Purkinje cell (primary cell): ENCODE measurements at places on chromosomes 13 and 19. TPM values are rescaled to one million over a fixed set of nuclear protein-coding genes. Genes with fewer than 3 reads are reported as not detected.

GAPDHS gene
- polyA plus RNA-seq: not detected in 2 replicates

CYP4F12 gene
- polyA plus RNA-seq: not detected in 2 replicates

LILRA1 gene
- not detected in 2 replicates for polyA plus RNA-seq

C5AR2 gene
- polyA plus RNA-seq: not detected in 2 replicates

WDR87 gene
- not detected in 2 replicates for polyA plus RNA-seq

NXNL1 gene
- polyA plus RNA-seq: not detected in 2 replicates

SLC1A6 gene
- 292 and 494 TPM in 2 replicates for polyA plus RNA-seq

MUC16 gene
- polyA plus RNA-seq: 0.11 and 0.15 TPM in 2 replicates

ZNF682 gene
- 23.3 and 31.9 TPM in 2 replicates for polyA plus RNA-seq

C19orf67 gene
- polyA plus RNA-seq: not detected in 2 replicates

C19orf81 gene
- polyA plus RNA-seq: not detected in 2 replicates

MED26 gene
- polyA plus RNA-seq: 1.3 and 1.5 TPM in 2 replicates

POLRMT gene
- 29.3 and 57.2 TPM in 2 replicates for polyA plus RNA-seq

ZNF486 gene
- polyA plus RNA-seq: 0.28 and 3.4 TPM in 2 replicates

LENG8 gene
- polyA plus RNA-seq: 3.1 and 4.7 TPM in 2 replicates

MBD3L2 gene
- not detected in 2 replicates for polyA plus RNA-seq

AMER2 gene
- 11.0 and 15.7 TPM in 2 replicates for polyA plus RNA-seq

F7 gene
- 1.3 and 1.4 TPM in 2 replicates for polyA plus RNA-seq

ZNF28 gene
- 4.6 and 6.3 TPM in 2 replicates for polyA plus RNA-seq

HDGFL2 gene
- 1.7 and 3.8 TPM in 2 replicates for polyA plus RNA-seq

CEACAM8 gene
- 0.27 and 1.6 TPM in 2 replicates for polyA plus RNA-seq

DPY19L3 gene
- 9.1 and 11.5 TPM in 2 replicates for polyA plus RNA-seq

ZFP28 gene
- polyA plus RNA-seq: 7.7 and 11.7 TPM in 2 replicates

NOVA2 gene
- 2.3 and 2.6 TPM in 2 replicates for polyA plus RNA-seq

PGLYRP1 gene
- polyA plus RNA-seq: not detected in 2 replicates

CYSLTR2 gene
- not detected in 2 replicates for polyA plus RNA-seq

FGF21 gene
- not detected in 2 replicates for polyA plus RNA-seq
